SW 1271 (cell line): ENCODE measurements at places on chromosomes 1 and 21.

DNA sequence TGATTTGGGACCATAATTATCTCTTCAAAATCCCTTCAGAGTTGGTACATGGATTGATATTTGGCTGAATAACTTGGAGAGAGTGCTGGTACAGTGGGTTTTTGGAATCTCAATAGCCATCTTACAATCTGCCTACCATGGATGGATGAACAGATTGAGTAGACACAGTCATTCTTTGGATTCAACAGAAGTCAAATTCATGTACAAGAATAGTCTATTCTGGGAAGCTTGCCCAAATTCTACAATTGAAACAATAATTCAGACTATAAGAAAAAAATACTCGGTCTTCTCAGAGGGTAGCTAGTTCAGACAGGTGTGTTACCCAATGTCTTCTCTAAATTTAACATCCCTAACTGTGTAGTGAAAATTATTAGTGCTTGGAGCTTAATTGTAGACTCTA, 574.0 kb downstream of the LRRIQ3 start:
- no peak for DNase-seq

- no peak for DNase-seq
Observed at GRCh38 chr1:157487096-157487495, 65.2 kb downstream of the FCRL5 start.

DNA sequence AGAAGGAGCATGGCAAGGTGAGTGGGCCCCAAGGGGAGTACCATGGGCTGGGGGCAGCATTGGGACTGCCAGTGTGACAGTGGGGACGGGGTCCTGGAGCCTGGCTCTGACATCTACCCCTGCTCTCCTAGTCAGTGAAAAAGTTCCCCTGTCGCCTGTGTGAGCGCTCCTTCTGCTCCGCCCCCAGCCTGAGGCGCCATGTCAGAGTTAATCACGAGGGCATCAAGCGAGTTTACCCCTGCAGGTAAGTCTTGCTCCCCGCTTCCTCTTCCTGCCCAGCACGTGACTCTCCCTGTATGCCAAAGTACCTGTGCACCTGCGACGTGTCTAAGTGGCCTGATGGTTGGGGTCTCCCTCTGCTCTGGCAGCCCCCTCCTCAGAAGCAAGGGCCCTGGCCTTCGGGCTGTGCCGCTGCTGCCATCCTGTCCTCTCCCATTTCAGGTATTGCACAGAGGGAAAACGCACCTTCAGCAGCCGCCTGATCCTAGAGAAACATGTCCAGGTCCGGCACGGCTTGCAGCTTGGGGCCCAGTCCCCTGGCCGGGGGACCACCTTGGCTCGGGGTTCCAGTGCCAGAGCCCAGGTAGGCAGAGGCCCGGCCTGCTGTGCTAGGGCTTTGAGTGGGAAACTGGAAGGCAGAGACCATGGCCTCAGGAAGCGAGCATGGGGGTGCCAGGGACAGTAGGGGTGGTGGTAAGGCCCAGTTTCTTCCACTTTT, 8.1 kb downstream of the ZNF687 start:
- DNase-seq, result no peak

GRCh38 chr1:27451343-27451742, 38.6 kb downstream of the WASF2 start:
- no peak for DNase-seq

DNA sequence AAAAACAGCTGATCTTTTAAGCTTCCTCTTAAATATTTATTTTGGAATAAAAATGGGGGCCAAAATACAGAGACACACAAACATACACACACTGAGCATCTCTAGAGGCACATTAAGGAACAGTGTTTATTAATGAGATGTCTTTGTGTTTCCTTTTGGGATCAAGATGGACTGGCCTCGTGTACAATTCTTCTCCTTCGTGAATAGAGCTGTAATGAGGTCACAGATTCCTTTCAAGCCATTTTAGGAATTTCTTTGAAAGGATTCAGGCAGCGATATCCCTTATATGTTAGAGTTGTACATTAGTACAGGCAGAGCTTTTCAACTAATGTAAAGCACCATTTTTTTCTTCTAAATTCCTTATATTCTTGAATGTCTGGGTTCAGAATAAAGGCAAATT, 295.7 kb downstream of the CHRM3 start:
- no peak for DNase-seq

- DNase-seq, result no peak
Observed at GRCh38 chr1:76303340-76303717, 228.8 kb downstream of the ST6GALNAC3 start.

- no peak for DNase-seq
Observed at GRCh38 chr1:214067397-214067796, 79.6 kb downstream of the PROX1 start.

GRCh38 chr1:111195002-111195684, 5.3 kb downstream of the DENND2D start:
- DNase-seq, result no peak

DNA sequence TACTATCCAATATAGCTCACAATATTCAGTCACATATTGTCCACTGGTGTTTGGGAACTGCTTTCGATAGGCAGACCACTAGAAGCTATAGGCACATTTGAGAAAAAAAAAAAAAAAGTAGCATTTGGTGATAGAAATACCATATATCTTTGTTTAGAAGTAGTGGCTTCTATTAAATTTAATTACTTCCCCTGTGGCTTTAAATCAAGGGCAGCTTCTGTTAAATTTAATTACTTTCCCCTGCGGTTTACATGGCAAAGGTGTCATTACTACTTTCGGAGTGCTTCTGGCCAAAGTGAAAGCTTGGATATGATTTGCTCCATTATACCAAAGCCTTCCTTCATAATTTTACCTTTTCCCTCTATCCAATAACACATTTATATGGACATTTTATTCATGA, 229.9 kb downstream of the TTLL7 start:
- no peak for DNase-seq

- no peak for DNase-seq
Observed at GRCh38 chr1:55188909-55189308, 26.3 kb downstream of the USP24 start.

GRCh38 chr1:1046767-1047166, 26.8 kb downstream of the AGRN start:
- DNase-seq, result no peak

DNA sequence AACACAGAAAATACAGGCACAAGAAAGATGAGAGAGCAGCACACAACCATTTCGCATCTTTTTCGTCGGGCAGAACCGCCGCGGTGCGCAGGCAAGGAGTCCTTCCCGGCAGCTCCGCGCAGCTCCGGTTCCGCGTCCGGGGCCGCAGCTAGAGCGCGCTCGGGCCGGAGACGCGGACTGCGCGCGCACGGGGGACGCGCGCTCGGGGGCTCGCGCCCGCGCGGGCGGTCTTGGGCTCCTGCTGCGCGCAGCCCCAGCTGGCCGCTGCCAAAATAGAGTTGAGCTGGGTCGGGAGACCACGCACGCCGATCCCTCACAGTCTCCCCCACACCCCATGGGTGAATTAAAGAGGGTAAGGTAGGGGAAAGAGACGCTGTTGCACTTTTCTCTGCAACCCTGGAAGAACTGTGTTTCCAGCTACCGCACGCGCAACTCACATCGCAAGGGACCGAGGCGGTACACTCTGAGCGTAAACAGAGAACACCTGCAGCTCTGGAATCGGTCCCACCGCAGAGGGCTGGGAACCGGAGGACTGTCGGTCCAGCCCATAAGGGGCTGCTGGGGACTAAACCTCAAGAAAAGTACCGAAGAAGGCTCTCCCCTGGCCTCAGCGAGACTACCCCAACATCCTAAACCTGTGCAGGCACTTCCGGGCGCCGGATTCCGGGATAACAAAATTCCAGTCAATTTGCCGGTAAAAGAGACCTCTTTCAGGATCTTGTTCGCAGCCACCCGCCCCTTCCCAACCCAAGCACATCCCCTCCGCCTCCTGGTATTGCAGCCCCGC, 1.7 kb downstream of the NR5A2 start:
- DNase-seq, result no peak

DNA sequence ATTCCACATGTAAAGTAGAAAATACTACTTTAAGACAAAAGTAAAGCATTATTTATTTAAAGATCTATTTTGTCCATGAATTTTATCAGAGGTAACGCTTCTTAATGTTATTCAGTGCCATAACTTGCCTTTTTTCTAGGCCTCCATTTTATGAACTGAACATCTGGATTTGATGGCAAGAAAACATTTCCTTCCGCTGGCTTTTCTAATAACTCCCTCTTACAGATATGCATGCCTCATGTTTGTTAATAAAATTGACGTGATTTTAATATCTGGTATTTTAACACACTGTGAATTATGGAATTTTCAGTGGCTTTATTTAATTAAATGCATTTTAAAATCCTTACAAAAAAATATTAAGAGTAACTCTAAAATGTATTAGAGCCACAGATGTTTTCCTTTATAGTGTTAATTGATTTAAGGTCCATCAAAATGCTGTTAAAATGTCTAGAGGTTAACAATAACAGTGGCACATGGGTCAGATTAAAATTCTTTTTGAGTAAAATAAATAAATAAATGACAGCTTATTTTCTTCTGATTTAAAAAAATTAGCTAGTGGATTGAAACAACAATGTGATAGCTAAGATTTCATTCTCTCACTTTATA, 15.1 kb downstream of the PTPRC start:
- DNase-seq, result no peak

- DNase-seq, result no peak
Observed at GRCh38 chr1:156658945-156659574, 17.1 kb downstream of the BCAN start.
